ENCODE measurements at places on chromosomes 12 and 14.
A peak's percentile ranks its signal among the peaks of the same experiment; 100 is the strongest.

DNA sequence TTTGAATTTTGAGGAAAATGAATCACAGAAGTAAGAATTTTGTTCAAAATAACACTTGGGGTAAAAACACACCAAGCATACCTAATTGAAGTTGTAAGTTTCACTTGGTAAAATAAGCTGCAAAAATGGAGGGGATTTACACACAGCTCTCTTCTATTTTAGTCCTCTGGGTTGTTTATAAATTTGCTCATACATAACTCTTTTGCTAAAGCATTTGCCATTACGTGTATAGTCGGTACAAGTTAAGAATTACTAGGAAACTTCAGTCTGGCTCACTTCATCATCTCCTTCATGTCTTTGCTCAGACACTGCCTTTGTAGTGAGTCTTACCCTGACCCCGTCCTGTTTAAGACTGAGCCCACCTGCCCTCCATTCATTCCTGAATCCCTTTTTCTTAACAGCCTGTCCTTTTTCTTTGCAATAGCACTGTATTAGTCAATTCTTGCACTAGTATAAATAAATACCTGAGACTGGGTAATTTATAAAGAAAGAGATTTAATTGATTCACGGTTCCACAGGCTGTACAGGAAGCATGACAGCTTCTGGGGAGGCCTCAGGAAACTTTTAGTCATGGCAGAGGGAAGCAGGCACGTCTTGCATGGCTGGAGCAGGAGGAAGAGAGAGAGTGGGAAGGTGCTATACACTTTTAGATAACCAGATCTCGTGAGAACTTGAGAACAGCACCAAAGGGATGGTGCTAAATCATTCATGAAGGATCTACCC, 451.1 kb downstream of the PCNX1 start:
- no peak for DNase-seq

- DNase-seq: no peak
These were observed 47.0 kb downstream of the VCPKMT start for GRCh38 chr14:50069325-50069724.

GRCh38 chr12:18690653-18691052, 47.2 kb downstream of the PLCZ1 start:
- DNase-seq: no peak

- DNase-seq: no peak
These were observed 326.0 kb downstream of the RAD51B start for GRCh38 chr14:68145539-68145938.

- no peak for DNase-seq
These were observed 1.6 kb downstream of the ARHGEF25 start for GRCh38 chr12:57612711-57613426.

- no peak for DNase-seq
These were observed 32.5 kb upstream of the EVL start for GRCh38 chr14:100032738-100033137.

GRCh38 chr12:123457980-123458779, at the start of gene SNRNP35:
SNRNP35 (plus strand) TSS chr12:123458139; CDS start chr12:123465541, 7,402 bp downstream.
- DNase-seq: peak; percentile 76

GRCh38 chr14:101224356-101225156, 321.0 kb upstream of the RTL1 start:
- no peak for DNase-seq

GRCh38 chr12:84484798-84485197, 427.8 kb downstream of the SLC6A15 start:
- no peak for DNase-seq

DNA sequence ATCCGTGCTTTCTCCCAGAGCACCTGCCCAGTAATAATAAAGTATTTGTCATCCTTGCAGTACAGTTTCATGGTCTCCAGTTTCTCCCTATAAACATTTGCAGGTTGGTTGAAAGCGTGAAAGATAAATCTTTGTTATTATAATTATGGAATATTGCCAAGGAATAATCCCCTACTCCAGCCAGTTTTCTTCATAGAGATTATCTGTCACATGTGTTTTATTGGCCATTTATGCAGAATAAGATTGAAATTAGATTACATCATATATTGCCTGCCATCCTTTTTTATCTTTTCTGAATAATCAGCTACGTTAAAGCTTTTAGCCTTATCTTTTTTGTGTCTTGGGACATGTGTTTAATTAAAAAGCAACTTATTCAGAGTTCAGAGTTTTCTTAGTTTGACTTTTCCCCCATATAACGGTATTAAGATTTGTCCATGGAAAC, 168.0 kb downstream of the KICS2 start:
- no peak for DNase-seq

DNA sequence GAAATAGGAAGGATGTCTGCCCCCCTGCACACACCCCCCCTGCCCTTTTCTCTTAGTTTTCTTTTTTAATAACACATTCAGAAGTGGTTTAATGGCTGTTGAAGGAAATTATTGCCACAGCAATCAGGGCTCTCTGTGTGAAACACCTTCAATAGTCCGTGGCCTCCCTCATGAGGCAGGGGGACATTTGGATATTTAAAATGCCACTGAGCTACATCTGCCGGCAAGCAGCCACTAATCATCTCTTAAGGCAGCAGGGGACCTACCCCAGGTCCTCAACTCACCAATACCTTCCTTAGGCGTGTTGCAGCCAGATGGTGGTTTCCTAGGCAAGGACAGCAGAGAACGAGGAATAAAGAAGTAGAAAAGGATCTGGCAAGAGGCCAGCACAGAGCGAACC, 283.2 kb downstream of the TTC8 start:
- DNase-seq: no peak

DNA sequence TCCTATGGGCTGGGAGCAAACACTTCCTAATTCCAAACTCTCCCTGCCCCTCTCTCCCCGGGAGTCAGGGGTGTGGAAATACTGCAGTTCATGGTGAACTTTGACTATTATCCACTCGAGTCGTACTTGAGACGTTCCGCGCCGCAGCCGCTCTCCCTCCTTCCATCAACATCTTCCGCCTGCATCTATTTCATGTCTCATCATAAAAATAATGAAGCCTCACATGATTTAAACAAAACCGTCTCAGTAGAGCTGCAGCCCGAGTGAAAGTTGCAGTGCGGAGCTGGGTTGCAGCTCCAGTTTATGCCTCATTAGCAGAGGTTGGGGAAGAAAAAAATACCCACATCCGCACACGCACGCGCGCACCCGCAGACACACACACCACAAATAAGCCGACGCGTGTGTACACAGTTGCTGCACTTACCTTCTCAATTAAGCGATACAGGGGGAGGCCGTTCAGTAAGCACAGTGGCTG, 283 bp downstream of the LMO3 start:
- no peak for DNase-seq
